Stimulated activated CD4-positive, alpha-beta T cell treated with anti-CD3 and anti-CD28 coated beads, Interleukin-1b, Interleukin-23, amount 100 ng/mL, for 24 hours (primary cell): ENCODE measurements at places on chromosomes 1 and 21.

DNA sequence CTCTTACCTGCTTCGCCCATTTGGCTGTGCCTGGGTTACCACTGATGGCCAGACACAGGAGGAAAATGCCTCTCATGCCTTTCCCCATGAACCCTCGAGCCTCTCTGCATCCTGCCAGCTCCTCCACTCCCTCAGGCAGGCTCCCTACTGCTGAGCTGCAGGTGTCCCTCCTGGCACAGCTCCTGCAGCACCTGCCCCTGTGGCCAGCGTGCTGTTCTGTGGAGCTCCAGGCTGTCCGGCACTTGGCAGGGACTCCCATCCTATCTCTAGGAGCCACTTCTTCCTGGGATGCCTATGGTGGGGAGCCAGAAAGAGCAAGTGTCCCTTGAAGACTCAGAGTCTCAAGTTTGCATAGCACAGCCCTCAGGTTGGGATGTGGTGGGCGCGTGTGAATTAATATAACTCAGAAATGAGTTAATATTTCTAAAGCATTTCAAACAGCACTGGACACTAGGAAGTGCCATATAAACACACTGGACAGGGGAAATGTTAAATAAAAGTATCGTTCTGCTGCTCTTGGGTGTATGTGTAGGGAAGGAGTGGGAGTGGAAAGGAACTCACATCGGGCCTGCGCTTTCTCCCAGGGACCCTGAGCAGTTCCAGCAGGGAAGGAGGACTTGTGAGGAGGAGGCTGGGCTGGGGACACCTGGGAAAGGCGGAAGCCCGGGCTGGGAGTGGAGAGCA, 2.7 kb downstream of the LRRC71 start:
- DNase-seq = no peak

GRCh38 chr1:51463561-51463960, 55.5 kb downstream of the EPS15 start:
- DNase-seq = no peak

DNA sequence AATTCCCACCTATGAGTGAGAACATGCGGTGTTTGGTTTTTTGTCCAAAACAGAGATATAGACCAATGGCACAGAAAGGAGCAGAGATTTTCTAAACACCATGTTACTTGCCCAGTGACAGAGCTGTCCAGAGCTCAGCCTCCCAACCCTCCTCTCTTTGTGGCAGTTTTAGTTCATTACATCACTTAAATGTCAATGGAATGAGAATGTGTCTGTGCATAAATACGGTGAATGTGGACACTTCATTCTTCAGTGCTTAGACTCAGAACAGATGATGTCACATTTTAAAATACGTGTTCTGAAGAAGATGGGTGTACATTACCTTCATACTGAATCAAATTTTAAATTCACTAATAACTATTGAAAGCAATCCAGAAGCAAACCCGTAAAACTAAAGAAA, 374.9 kb downstream of the DSCAM start:
- no peak for DNase-seq

DNA sequence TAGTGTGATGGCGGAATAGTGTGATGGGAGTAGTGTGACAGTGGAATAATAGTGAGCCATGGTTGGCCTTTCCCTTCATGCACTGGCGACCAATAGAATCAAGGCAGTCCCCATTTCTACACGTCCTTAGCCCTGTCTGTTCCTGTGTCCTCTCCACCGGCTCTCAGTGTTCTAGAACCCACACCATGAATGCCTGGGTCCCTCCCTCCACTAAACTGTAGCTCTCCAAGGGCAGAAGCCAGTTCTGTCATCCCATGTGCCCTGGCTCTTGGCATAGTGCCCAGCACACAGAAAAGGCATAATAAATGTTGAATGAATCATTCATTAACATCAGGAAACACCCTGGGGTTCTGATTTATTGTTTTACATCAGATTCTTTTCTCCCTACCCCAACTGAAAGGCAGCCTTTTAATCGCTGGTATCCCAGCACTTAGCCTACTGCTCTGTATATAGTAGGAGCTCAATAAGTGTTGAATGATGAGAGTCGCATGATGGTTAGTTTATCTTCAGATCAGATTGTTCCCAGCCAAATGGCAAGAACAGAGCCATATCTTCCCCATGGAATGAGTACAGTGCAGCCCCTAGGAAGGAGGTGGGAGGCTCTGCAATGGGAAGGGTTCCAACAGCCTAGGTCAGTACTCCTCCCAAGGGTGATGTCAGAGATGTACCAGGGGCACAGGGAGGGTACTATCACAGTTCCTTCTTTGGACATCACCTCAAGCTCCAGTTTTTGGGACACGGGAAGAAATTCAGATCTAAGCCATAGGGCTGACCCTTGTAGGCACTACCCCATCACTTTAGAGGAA, 325.7 kb downstream of the HHAT start:
- no peak for DNase-seq

DNA sequence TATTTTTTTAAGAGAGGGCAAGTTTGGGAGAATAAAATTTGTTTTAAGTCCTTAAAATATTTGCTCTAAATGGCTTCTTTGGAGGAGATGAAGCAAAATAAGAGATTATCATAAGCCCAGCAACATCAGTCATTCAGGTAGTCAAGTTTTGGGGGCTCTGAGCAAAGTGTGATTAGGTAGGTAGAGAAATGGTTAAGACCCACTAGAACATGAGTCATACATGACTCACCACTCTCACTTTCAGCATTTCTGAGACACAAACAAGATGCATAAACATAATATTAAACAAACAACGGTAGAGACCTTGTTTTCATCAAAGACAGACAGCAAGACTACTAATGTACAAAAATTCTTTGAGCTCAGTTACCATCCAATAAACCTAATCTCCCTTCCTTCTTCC, 272.2 kb downstream of the LMO4 start:
- DNase-seq = no peak

GRCh38 chr1:54151013-54151412, 1.8 kb downstream of the CDCP2 start:
- no peak for DNase-seq

- DNase-seq = no peak
Measured at GRCh38 chr1:201531551-201532425, 7.1 kb upstream of the NAV1 start.

DNA sequence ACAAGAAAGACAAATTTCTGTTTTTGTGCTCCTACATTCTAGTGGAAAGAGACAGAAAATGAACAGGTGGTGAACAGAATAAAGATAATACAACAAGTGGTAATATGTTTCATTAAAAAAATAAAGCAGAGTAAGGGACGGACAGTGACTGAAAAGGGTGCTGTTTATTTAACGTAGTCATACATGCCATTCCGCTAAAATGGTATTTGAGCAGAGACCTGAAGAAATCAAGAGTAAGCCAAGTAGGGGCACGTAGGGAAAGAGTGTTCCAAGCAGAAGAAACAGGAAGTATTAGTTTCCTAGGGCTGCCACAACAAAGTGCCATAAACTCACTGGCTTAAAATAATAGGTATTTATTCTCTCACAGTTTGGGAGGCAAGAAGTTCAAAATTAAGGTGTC, 65.6 kb upstream of the KCTD3 start:
- DNase-seq = no peak

- DNase-seq = no peak
Measured at GRCh38 chr1:226981838-226982237, 41.7 kb downstream of the COQ8A start.

DNA sequence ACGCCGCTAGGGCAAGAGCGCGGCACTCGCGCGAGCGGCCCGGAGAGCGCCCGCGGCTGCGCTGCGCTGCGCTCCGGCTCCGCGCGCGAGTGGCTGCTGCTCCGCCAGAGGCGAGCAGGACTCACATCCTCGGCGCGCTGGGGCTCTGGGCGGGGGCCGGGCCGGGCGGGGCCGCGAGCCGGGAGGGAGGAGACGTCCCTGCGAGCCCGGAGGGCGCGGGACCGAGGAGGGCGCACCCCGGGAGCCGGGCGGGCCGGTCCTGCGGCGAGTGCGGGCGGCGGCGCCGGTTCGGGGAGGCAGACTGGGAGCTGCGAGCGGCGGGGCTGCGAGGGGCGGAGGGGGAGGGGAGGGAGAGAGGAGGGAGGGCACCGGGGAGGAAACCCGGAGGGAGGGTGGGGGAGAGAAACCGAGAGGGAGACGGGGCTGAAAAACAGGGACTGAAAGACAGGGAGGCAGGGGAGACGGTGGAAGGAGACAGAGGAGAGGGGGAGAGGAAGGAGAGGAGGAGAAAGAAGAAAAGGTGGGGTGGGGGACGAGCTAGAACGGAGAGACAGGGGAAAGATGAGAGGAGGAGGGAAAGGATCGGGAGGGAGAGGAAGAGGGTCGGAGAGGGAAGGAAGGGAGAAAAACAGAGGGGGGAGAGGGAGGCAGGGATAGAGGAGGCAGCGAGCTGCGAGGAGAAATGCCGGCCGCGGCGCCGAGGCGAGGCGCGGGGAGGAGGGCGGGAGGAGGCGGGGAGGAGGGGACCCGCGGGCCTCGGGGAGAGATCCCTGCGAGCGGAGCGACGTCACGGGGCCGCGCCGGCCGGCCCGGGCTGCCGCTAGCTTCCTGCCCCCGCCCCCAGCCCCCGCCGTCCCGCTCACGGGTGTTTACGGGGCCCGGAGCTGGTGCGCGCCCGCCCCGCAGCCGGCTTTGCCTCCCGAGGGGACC, at the start of gene CAMK2N1:
Gene CAMK2N1 (minus strand): TSS at position 684 of the 930 bp plus-strand sequence. CDS start 831 bp downstream, outside the sequence.
- no peak for DNase-seq

DNA sequence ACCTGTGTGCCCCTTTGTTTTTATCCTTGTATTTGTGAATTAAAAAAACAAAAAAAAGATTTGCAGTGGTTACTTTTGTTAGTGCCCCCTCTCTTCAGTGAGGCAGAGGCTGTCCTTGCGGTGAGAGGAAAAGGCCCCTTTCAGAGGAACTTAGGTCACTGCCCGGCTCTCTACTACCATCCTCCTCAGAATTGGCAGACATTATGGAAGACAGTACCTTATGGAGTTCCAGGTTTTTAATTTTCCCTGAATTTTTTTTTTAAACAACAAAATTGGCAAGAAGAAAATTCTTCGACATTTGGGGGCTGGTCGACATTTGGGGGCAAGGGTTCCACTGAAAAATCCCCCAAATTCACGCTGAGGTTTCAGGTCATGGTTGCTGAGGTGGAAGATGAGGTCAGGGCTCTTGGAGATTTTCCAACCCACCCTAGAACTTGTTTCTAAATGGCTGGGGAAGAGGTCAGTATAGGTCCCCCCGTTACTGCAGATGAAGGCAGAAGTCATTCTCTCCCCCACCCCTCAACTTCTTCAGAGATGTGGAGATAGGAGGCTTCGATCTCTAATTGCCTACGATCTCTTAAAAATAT, 5.3 kb downstream of the RXFP4 start:
- DNase-seq = no peak

DNA sequence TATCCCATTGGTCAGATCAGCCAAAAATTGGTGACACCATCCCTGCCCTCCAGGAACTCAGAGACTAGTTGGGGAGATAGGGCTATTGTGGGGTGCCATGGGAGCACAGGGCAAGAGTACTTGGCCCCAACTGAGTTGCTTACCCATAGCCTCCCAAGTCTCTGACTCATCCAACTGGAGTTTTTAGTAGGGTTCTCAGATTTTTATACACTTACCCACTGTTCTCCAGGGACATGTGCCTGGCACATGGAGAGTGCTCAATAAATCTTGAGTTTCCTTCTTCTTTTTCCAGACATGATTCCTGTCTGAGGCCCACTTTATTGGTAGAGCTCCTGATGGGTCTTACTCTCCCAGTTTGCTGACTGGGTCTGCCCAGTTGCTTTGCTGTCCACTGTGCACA, 56.7 kb downstream of the OVGP1 start:
- no peak for DNase-seq

DNA sequence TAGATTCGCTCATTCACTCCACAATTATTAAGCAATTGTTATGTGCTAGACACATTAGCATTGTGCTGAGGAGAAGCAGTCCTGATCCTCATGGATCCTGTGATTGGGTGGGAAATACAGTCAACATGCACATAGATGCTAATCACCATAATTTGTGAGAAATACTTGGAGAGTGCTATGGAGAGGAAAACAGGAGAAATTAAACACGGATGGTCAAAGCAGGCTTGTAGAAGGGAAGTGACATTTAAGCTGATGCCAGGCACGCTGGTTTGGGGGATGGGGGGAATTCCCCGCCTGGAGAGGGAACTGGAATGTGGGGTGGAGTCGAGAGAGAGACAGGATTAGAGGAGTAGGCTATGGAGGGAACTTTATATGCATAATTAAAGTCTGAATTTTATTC, 52.2 kb upstream of the L1TD1 start:
- DNase-seq = no peak

GRCh38 chr1:198113342-198113750, 43.5 kb upstream of the NEK7 start:
- DNase-seq = no peak

DNA sequence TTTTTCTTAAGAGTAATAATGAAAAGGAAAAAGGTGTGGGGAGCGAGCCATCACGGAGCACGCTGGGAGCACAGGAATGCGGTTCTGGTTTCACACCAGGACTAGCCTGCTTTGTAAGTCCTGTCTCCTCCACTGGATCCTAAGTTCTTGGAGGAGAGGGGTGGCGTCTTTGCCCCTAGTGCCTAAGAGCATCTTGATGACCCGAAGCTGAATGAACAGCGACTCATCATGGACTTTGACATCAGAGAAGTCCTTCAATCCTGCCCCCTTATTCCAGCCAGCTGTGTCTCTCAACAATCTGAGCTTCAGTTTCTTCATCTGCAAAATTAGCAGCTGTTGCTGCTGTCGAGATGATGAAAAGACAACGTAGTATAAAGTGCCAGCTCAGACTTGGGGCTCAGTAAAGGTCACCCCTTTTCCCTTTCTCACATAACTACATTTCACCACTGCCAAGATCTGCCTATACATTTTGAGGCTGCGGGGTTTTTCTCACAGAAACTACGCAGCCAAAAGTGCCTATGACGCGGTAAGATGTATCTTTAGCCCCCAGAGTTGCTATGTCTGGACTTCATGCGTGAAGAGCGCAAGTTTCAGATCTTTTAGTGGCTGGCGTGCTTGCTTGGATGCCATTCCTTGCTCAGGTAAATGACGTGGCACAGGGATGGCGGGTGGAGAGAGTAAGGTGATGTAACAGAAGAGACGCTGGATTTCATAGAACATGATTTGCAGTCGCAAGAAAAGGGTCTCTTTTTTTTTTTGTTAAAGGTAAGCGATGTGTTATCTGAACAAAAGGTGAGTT, 4.9 kb upstream of the PRDM2 start:
- no peak for DNase-seq

DNA sequence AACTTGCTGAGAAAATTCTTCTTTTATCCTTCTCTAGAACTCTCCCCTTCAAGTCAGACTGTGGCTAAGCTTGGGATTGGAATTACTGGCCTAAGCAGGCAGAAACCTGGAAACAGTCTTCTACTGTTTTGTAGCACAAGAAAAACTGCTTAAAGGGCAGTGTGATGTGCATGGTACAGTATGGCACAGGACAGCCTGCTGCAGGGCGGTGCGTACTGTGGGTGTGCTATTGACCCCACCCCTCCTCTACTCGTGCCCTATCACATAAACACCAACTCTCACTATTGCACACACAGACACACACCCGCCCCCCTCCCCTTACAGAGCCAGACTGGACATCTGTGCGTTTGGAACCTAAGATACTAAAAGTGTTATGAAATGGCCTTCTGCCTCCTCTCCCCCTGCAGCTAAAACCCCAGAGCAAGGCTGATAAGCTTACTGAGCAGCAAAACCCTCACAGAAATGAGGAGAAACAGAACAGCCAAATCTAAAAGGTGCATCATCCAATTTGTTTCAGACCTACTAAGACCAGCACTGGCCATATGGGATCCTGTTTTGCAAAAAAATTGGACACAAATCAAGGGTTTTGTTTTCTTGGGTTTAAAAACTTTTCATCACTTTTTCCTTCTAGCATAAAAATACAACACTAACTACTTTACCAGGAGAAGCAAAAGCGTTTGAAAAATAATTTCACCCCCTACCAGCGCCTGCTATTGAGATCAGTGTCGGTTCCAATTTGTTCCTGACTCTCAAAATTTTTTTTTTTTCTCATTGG, 355.8 kb upstream of the LYPLAL1 start:
- no peak for DNase-seq
